ENCODE measurements at places on chromosomes 11 and 22. TPM values are rescaled to one million over a fixed set of nuclear protein-coding genes. Genes with fewer than 3 reads are reported as not detected.

LARGE2 gene
- total RNA-seq = not detected

CHRM1 gene
- not detected for total RNA-seq

SLC35F2 gene
- total RNA-seq = 9.9 TPM

CLDN5 gene
- total RNA-seq = 0.27 TPM

AIFM3 gene
- 0.45 TPM for total RNA-seq

CRY2 gene
- 19.6 TPM for total RNA-seq

DNA sequence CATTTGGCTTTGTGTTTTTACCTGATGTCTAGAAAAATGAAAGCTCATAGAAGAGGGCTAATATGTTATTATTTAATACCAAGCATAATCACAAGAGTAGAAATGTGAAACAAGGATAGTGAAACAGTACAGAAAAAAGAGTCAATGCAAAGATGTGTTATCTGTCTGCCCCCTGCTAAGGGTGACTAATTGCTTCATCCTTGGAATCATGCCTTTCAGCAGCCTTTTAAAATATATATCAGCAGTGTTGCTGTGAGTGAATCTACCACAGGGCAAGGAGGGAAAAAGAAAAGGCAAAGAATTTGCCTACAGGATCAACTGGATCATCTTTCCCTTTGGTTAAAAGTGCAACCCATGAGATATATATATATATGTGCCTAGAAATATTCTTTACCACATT lies 867.2 kb upstream of the RAG2 start:
- no peak for DNase-seq

GRCh38 chr11:117200813-117201657 lies 1.9 kb downstream of the TAGLN start:
- DNase-seq = no peak

- no peak for DNase-seq
Observed at GRCh38 chr11:27875831-27876775, 175.8 kb upstream of the BDNF start.

DNA sequence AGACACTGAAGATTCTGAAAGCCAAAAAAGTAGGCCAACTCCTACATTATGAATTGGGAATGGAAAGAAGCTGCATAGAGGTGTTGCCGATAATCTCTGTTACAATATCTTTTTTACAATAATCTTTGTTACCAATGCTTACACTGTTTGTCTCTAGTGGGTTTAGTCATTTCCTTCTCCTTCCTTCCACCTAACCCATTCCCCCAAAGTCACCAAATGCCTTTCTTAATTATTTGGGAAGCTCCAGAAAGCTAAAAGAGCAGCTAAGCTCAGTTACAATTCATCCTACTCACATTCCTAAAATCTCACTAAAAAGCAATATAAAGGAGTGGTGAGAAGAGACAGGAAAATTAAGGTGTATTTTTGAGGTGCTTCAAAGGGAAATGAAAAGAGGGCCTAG lies 313.7 kb downstream of the SWAP70 start:
- no peak for DNase-seq

GRCh38 chr11:30314625-30315024 lies 8.3 kb upstream of the ARL14EP start:
- DNase-seq = peak; percentile 35

DNA sequence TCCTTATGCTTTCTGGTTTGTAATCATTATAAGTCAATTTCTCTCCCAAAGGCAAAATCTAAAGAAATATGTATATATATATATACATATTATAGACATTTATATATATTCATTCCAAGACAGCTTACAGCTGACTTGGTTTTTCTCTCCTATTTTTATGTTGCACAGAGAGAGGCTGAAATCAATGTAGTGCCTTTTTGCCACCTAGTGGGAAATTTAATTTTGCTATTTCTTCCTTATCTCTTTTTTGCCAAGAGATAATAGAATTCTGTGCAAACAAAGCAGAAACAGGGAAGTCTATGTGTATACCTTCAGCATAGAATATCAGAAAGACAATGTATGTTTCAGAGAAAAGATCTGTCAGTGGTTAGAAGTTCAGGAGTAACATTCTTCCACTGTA lies 186.0 kb upstream of the ANO5 start:
- no peak for DNase-seq

GRCh38 chr11:34346551-34346950 lies 11.3 kb downstream of the ABTB2 start:
- peak; percentile 91 for DNase-seq

DNA sequence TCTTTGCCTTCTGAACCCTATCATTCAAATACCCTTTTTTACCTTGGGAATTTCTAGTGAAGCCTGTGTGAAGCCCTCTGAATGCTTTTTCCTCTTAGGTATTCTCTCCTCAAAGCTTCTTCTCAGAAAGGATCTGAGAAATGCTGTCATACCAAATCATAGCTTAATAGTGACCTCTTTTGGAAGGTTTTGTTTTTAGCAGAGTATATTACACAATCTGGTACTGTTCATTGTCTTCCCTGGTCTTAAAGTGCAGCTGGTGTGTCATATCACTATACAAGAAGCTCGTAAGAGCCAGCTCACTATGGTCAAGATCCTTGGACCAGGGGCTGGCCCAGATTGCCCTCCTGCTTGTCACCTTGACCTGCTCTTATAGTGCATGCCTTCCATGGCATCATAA lies 204.4 kb upstream of the ANO5 start:
- no peak for DNase-seq

- DNase-seq = no peak
Observed at GRCh38 chr11:11215944-11216343, 137.1 kb downstream of the CSNK2A3 start.

- DNase-seq = peak; percentile 87
Observed at GRCh38 chr22:27192135-27192829, 534.9 kb downstream of the MIAT start.

- DNase-seq = no peak
Observed at GRCh38 chr22:49525360-49525759, 302.3 kb downstream of the BRD1 start.

DNA sequence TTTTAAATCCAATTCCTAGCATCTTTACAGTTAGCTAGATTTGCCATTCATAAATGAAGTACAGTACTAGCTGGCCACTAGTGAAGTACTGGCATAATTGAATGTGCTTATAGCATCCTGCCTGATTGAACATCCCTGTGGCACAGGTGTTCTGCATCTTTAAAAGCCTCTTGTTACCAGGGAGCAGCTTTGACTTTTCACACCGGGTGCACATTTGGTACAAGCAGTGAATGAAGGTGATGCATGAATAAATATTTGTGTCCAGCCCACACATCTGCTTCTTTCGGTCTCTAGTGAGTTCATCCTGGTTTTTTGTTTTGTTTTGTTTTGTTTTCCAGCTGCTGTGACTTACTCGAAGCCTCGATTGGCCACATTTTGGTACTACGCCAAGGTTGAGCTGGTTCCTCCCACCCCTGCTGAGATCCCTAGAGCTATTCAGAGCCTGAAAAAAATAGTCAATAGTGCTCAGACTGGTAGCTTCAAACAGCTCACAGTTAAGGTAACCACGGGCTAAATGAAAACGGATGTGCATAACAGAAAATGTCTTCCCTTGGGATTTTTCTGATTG lies 5.3 kb downstream of the ATP5MG start:
- DNase-seq = no peak

DNA sequence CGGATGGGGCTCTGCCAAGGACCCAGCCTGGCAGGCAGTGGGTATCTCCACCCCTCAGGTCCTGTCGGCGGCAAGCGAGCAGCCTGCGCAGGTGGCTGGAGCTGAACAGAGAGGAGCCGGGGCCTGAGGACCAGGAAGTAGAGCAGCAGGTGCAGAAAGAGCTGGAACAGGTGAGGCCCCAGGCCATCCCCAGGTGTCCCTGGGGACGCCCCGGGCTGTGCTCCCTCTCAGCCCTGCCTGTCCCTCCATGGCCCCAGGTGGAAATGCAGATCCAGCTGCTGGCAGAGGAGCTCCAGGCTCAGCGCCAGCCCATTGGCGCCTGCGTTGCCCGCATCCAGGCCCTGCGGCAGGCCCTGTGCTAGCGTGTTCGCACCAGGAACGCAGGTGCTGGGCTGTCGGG lies 44.0 kb downstream of the PISD start:
- no peak for DNase-seq

- no peak for DNase-seq
Observed at GRCh38 chr22:20110359-20110985, 5.4 kb upstream of the RANBP1 start.

- peak; percentile 85 for DNase-seq
Observed at GRCh38 chr22:45201678-45202332, 38.1 kb downstream of the NUP50 start.

DNA sequence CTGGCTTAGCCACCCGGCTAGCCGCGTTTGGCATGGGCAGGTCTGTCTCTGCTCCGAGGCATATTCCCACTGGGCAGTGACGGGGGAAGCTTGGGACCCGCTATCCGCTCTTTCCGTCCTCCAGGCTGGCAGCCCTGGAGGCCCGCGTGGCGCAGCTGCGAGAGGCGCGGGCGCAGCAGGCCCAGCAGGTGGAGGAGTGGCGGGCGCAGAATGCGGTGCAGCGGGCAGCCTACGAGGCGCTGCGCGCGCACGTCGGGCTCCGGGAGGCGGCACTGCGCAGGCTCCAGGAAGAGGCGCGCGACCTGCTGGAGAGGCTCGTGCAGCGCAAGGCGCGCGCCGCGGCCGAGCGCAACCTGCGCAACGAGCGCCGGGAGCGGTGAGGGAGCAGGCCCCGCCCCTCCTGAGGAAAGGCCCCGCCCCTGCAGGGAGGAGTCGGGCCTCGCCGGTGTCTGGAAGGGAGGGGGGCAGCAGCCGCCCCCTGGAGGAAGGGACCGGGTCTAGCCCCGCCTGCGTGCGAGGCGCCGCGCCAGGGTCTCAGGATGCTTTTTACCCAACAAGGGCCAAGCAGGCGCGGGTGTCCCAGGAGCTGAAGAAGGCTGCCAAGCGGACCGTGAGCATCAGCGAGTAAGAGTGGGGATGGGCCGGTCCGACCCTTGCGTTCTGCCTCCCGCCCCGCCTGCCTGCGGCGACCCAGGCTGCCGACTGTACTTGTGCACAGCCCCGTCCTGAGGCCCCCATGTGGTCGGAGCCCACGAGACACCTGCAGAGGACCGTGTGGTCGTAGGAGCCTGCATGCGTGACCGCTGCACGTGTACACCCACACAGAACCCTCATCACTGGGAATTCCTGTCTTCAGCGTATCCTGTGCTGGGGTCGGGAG lies 7.9 kb downstream of the ATG16L2 start:
- peak; percentile 76 for DNase-seq

DNA sequence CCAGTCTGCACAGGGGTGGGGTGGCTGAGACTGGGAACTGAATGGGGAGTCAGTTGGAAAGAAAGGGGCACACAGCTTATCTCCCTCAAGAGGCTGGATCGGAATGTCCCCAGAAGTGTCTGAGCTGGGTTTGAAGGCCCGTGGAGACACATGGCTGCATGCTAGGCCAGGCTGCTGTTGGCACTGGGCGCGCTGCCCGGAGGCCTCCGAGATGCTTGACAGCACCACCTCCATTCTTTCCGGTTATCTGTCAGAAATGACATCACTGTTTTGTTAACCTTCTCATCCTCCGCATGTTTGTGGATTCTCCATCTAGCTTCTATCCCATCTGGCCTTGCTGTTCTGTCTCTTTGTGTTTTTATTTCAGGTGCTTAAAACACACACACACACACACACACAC lies 85.5 kb downstream of the APIP start:
- DNase-seq = peak; percentile 12

GRCh38 chr11:20949585-20949984 lies 280.2 kb downstream of the NELL1 start:
- no peak for DNase-seq

DNA sequence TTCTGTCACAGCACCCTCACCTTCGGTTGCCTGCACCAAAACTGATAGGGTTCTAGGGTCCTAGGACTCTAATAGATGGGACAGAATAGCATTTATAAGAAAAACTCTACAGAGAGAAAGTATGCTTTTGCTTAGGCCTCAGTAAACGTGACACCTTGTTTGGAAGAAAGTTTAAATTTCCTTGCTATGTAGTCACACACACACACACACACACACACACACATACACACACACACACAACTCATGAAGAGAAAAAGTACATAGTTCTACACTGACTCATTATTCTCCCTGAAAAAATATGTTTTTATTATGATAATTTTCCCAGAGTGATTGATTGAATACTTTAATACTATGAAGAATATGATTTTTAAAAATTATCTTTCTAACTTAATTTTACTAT lies 220.8 kb upstream of the SNX19 start:
- DNase-seq = no peak

DNA sequence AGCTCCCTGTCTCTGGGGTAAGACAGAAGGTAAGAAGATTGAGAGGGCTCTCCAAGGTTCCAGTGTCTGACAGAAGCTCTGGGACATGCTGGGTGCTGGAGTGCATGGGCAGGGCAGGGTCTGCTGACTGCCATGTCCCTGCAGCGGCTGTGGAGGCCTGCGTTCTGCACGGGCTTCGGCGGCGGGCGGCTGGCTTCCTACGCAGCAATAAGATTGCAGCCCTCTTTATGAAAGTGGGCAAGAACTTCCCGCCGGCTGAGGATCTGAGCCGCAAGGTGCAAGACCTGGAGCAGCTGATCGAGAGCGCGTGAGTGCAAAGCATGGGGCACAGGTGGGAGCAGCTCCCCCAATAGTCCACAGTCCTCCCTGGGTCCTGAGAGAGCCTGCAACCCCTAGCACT lies 41.5 kb downstream of the SGSM1 start:
- DNase-seq = no peak

DNA sequence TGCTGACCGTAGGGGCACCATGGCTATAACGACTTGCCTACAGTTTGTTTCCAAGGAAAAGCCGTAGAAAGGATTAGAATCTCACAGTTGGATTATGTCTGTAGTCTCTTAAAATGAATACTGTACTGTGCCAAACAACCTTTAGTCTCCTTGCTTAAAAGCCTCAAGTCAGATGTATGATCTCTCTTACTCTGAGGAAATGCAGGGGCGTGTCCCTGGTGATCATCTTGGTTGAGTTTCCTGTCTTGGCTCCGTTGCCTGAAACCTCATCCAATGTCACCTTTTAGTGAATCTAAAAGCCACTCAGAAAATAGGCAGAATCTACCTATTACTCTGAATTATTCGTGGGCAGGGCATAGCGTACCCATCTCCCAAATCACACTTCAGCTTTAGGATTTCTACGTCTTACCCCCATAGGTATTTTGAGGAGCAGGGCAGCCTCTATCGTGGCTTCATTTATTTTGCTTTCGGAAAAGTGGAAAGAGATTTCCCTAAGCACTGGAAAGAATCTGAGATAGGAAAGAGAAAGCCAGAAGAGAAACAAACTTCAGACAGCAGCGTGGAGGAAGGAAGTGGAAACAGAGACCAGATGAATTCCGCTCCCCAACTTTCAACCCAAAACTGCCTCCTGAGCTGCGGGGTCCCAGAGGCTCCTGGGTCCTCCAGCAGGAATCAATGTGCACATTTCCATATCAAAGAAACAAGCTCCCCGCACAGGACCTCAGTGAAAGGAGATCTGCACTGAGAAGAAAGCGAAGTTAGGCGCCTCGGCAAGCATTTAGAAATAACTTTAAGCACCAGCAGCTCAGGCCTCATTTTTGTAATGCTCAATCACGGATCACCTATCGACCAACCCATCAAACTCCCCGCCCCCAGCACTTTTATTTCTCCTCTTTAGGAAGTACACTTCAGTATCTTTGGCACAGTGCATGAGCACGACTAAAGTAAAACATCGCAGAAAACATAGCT lies 245.8 kb downstream of the ETS1 start:
- DNase-seq = no peak

DNA sequence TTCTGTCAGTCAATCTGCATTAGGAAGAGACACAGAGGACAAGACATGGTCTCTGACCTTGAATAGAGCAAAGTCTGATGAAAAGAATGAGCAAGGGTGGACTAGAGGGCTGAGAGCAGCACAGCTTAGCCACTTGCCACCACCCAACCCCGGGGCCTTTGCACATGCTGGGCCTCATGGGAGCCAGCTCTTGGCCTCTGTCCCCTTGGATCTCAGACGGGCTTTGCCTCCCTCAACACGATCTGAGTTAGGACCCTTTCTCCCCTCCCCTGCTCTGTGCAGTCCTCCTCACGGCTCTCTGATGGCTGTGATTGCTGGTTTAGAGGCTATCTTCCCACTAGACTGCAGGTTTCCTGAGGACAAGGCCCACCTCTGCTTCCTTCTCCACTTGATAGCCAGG lies 131.6 kb upstream of the B3GAT1 start:
- no peak for DNase-seq
